ENCODE measurements at places on chromosomes 11 and 22. TPM values are rescaled to one million over a fixed set of nuclear protein-coding genes. Genes with fewer than 3 reads are reported as not detected.

Gene SEPTIN5
- 7.7 TPM for total RNA-seq

Gene DENND6B
- 2.7 TPM for total RNA-seq

Gene LPXN
- total RNA-seq = 3.2 TPM

Gene SERPINH1
- total RNA-seq = 109 TPM

Gene NLRP10
- not detected for total RNA-seq

Gene SLN
- 0.45 TPM for total RNA-seq

Gene SHISAL1
- total RNA-seq = 9.2 TPM

Gene TYR
- total RNA-seq = not detected

Gene P2RY2
- 8.9 TPM for total RNA-seq

Gene RNF215
- 19.7 TPM for total RNA-seq

Gene DEFB131B
- total RNA-seq = not detected

Gene SCN3B
- total RNA-seq = 0.15 TPM

Gene PDE3B
- total RNA-seq = 2.5 TPM

Gene APOL5
- not detected for total RNA-seq

Gene ADAMTS8
- total RNA-seq = 0.69 TPM

Gene NXPE4
- not detected for total RNA-seq

Gene OR5P2
- total RNA-seq = not detected

Gene UBQLNL
- not detected for total RNA-seq

Gene OR51L1
- total RNA-seq = not detected

Gene TMEM134
- 49.3 TPM for total RNA-seq

Gene OR4S1
- not detected for total RNA-seq

Gene OR2AT4
- total RNA-seq = 0.01 TPM

Gene RPS25
- total RNA-seq = 874 TPM

Gene AKIP1
- total RNA-seq = 41.4 TPM

Gene KCNJ4
- 0.14 TPM for total RNA-seq

Gene TEX12
- total RNA-seq = not detected

Gene TMPRSS13
- total RNA-seq = not detected

Gene MLC1
- not detected for total RNA-seq

Gene PATE4
- total RNA-seq = not detected

Gene CCDC15
- total RNA-seq = 0.54 TPM

Gene COMMD9
- total RNA-seq = 57.4 TPM

Gene KCNK4
- 0.07 TPM for total RNA-seq

Gene MPPED2
- not detected for total RNA-seq
